Fibroblast of skin of left quadriceps (primary cell): ENCODE measurements at places on chromosomes 2 and 18.

DNA sequence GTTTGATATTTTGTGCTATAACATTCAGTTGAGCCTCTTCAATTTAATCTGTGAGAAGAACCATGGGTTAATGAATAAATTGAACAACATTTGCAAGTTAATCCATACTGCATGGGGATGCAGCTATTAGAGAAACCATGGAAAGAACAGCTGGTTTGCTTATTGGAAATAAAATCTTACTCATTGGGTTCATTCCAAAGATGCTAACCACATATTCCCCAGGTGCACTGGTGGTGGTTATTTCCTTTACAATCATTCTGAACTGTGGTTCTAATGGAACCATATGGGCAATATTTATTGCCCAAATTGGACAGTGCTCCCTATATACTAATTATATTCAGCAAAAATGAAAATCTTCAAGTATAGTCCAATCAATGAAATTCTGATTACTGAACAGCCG is 1200.4 kb upstream of the CDH2 start:
- peak; percentile 12 for DNase-seq

GRCh38 chr2:63589148-63589958 is 590 bp downstream of the MDH1 start:
- no peak for DNase-seq

GRCh38 chr2:47069628-47070154 is 85.4 kb downstream of the STPG4 start:
- peak; percentile 86 for DNase-seq

DNA sequence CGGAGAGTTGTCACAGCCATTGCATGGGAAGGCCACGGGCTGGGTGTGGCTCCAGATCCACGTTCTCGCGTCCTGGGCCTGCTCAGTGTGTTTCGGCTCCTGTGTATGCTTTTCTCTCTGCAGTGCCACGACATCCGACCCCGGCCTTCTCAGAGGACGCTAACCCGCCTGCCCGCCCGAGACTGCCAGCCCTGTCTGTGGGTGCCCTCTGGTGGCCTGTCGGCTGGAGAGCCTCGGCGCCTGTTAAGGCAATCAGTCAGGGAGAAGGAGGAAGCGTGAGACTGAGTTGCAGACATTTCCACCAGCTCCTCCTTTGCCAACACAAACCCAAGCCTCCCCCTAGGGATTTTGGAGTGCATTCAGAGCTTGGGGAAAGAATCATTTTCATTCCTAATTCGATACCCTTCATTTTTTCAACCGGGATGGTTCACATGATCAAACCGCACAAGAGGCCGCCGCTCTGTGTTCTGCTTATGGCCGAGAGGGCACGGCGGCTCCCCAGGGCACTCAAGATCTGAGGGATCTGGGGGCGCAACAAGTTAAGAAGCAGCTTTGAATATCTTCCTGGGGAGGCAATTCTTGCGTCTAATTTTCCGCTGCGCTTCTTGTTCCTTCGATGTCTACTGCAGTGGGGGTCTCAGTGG is 37.5 kb upstream of the ZBTB7C start:
- DNase-seq = peak; percentile 40

DNA sequence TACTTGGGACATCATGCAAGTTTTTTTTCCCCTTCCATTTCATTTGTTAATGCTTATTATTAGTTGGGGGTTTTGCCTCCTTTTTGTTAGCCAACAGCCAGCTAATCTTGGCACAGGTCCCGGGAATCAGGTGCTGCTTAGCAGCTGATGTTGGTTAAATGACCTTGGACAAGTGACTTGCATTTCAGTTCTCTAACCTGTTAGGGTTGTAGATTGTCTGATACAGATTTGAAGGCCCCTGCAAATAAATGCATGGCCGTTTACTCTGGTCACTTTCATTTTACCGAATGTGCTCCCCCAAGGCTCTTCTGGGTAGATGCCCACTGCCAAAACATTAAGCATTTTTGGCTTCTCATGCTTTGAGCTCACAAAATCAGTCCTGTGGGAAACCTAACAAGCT is 120.9 kb downstream of the SPTBN1 start:
- DNase-seq = no peak
